T-helper 17 cell (primary cell): ENCODE measurements at places on chromosomes 16 and 17. TPM values are rescaled to one million over a fixed set of nuclear protein-coding genes. Genes with fewer than 3 reads are reported as not detected.

DNA sequence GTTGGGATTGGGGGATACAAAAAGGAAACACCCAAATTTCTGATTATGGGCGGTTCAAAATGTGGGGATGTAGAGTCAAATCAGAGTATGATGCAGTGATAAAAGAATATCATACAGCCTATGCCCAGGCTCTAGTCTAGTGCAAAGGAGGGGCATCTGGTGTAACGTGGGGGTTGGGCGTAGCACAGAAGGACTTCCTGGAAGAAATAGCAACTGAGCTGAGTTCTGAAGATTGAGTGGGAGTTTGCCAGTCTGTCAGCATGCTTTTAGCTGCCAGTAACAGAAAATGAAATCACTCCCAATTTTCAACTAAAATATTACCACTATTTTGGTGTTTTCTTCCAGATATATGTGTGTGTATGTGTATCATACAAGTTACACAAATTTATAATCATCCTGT is 196.9 kb downstream of the SPECC1 start:
- DNase-seq = no peak

GRCh38 chr16:78768718-78769117 is 669.3 kb downstream of the WWOX start:
- no peak for DNase-seq

ZNF205 gene
- total RNA-seq = not detected

ZG16B gene
- total RNA-seq = not detected
